ENCODE measurements at places on chromosomes 1 and 21.

DNA sequence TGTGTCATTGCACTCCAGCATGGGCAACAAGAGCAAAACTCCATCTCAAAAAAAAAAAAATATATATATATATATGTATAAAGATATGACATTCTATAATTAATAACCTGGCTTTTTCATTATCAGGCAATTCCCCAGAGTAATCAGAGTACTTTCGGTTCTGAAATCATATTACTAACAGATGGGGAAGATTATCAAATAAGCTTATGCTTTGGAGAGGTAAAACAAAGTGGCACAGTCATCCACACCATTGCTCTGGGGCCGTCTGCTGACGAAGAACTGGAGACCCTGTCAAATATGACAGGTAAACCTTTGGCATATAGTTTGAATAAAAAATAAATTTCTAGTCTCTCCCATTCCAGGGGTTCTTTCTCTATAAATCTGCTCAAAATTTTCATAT is 58.5 kb upstream of the SH3GLB1 start:
- no peak for DNase-seq

DNA sequence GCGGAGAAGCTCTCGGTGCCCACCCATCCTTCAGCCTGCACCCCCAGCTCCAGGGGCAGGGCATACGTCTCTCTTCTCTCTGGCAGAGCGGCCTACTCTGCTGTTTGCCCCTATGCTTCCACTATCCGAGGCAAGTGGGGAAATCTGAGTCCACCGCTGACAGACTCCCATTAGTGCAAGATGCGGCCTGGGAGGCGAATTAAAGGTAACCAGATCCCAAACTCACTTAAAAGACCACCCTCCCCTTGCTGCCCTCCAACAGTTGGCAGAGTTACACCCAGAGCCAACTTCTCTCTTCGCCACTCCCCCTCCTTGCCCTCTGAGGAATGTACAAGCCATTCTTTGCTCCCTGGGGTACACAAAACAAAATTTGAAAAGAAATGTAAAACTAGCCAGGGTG is 6.4 kb downstream of the FOXD3 start:
- DNase-seq, result no peak

DNA sequence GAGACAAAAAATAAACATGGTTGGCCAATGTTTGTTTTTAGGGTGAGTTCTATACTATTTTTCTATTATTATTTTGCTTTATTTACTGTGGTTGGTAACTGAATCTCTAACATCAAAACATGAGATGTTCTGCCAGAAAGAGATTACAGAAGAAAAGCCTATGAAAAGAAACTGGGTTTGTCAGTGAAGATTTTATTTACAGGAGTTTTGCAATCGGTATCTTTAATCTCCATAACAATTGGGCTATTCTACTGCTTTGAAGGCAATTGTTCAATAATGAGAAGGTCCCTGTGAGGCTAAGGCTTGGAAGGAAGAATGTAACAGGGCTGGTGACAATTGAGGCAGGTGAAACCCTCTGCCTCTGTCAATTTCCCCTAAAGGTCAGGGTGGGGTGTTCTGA is 155.5 kb downstream of the CLIC6 start:
- no peak for DNase-seq

DNA sequence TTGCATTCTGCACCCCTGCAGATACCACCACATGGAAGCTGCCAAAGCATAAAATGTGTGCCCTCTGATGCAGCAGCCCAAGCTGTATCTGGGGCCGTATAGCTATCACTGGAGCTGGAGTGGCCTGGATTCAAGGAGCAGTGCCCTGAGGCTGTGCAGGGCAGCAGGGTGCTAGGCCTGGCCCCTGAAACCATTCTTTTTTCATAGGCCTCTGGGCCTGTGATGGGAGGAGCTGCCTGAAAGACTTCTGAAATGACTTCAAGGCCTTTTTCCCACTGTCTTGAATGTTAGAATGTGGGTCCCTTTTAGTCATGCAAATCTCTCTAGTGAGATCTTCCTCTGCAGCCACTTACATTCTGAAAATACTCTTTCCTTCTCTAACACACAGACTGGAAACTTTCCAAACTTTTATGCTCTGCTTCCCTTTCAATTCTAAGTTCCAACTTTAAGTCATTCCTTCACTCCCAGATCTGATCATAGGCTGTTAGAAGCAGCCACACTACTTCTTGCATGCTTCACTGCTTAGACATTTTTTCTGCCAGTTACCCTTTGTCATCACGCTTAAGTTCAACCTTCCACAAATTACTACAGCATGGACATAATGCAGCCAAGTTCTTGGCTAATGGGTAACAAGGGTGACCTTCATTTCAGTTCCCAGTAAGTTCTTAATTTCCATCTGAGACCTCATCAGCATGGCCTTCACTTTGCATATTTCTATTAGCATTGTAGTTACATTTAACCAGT is 42.4 kb downstream of the DRAM2 start:
- DNase-seq, result no peak

DNA sequence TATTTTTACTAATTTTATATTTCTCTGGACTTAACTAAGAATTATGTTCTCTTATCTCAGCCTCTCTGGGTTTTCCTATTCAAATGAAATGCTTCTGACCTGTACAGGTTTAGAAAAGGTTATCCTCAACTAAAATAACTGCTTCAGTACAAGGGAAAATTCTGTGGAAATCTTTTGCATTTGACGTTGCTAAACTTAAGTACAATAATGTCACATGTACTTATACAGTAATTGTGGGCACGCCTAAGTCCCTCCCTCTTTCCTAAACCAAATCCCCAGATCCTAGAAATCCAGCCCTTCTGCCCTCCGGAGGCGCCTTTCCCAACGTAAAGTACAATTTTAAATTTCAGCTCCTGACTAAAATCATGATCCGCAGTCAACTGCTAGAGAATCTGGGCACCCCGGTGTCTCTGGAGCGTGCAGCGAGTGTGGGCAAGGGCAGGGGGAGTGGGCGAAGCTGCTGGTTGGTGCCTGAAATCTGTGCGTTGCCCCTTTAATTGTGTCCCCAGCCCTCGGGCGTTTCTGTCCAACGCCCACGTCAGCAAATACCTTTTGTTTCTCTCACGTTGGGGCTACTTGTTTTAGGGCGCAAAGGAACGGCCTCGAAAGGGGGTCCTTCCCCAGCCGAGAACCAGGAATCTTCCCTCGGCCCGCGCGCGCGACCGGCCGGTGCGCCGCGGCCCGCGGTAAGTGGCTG is at the start of gene ZBTB8A:
Gene ZBTB8A, plus strand, starts transcription at position 541 of the 697 bp plus-strand sequence. CDS start 53,505 bp downstream, outside the sequence.
- DNase-seq, result peak; percentile 70

DNA sequence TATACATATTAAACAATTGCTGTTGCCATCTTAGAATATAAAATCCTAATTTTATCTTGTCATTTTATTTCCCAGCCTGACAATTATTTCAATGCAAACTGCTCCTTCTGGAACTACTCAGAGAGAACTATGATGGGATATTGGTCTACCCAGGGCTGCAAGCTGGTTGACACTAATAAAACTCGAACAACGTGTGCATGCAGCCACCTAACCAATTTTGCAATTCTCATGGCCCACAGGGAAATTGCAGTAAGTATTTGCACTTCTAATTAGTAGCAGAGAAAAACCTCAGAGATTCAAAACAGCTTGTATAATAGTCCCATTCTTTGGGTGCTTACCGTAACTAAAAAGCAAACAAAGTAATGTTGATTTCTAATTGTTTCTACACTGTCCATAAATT is 167.2 kb downstream of the ADGRL2 start:
- no peak for DNase-seq

DNA sequence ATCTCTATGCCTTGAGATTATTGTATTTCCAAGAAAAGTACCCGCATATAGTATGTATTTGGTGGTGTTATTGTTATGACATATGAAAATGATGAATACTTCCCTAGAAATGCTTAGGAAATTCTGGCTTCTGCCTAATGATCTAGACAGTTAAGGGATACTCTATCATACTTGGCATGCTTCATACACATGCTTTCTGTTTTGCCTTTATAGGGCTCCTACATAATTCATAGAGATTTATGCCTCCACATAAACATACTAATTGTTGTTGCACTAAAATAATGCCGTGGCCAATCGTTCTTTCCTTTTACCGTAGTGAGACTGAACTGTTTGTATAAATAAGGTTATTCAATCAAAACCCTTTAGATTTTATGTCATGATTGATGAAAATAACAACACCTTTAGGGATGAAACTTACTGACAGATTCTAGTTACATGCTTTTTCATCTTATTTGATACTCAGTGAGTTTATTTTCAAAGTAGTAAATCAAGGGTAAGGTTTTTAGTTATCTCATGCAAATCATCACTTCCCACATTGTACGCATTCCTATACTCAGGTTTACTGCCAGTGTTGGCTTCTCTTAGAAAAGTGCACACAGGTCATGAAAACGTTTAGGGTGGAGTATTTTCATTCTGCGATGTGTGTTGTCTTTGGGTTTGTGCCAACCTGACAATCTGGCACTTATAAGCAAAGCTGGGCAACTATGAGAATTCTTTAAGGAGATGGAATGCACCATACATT is 40.5 kb upstream of the SCYL3 start:
- DNase-seq, result no peak

DNA sequence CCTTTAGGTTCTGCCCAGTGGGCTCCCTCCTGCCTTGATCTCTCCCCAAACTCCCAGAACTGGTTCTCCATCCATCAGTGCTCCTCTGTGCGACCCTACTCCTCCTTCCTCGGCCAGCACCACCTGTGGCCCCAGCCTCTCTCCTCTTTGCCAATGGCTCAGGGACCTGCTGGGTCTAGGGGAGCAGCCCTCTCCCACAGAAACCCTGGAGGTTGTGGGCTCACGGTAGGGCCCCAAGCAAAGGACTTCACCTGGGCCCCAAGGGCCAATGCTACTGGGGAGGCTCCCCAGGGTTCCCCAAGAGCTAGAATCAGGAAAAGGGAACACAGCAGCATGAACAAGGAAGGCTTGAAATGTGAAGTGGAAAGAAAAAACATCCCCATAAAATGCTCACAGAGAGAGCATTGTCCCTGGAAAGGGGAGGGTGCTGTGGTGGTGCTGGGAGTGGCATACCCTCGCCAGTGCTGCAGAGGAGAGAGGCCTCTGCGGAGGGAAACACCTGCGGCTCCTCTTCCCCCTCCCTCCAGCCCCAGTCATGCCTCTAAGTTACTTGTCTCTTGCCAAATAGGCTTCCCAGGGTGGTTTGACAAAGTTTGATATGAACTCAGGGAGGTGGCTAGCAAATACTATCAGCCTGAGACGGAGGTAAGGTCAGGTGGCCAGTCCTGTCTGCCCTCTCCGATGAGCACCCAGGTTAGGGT is 2.5 kb downstream of the TMEM63A start:
- DNase-seq, result peak; percentile 68

DNA sequence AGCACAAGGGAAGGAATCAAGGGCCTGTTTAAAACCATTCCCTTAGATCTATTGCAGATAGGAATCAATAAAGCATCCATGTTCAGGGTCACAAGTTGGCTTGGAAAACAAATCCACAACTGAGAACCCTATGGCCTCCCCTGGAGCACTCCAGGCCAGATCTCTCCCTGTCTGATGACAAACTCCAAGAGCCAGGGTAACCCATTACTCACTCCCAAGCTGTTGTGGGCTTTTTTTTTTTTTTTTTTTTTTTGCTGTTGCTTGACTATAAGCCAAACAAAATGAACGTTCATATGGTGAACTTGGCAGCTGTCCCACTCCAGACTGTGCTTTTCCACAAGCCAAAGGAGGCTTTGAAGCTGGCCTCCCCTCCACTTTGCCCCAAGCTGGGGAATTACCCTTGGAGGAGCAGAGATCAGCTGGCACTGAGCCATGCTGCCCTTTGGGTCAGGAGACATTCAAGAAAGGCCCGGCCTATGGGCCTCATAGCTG is 35.7 kb upstream of the VAV3 start:
- peak; percentile 61 for DNase-seq

- no peak for DNase-seq
Observed at GRCh38 chr1:156026588-156026987, 5.8 kb upstream of the SSR2 start.

DNA sequence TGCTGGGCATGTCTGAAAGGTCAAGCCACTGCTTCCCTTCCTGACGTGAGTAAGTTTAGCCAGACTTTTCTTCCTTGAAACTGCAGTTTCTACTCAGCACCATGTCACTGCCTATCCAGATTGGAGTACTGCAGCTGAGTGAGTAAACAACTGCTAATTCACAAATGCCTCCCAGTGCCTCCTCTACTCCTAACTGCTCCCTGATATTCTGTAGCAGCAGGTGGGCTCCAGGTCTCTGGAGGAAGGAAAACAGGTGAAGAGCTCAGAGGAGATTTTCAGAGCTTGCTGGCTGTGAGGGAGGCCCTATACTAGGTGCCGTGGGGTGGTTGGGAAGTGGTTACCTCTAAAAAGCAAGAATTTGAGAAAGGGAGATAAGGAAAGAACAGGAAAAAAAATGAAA is 96.5 kb downstream of the KIF14 start:
- no peak for DNase-seq

DNA sequence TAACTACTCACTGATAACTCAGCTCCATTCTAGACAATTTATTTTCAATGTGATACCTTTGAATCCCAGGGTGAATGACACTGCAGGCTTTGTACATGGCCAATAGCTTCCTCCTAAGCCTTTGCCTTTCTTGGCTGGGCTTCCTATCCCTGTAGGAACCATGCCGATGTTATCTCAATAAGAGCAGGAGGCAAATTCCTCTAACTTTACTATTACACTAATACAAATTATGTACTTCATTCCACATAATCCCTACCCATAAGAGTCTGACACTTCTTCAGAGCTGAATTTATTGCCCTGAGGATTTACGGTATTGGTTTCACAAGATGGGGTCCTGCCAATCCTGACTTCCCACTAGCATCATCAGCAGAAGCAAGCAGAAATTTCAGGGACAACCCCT is 14.0 kb downstream of the TGFBR3 start:
- no peak for DNase-seq

- DNase-seq, result no peak
Observed at GRCh38 chr1:69747207-69747606, 179.5 kb downstream of the LRRC7 start.

DNA sequence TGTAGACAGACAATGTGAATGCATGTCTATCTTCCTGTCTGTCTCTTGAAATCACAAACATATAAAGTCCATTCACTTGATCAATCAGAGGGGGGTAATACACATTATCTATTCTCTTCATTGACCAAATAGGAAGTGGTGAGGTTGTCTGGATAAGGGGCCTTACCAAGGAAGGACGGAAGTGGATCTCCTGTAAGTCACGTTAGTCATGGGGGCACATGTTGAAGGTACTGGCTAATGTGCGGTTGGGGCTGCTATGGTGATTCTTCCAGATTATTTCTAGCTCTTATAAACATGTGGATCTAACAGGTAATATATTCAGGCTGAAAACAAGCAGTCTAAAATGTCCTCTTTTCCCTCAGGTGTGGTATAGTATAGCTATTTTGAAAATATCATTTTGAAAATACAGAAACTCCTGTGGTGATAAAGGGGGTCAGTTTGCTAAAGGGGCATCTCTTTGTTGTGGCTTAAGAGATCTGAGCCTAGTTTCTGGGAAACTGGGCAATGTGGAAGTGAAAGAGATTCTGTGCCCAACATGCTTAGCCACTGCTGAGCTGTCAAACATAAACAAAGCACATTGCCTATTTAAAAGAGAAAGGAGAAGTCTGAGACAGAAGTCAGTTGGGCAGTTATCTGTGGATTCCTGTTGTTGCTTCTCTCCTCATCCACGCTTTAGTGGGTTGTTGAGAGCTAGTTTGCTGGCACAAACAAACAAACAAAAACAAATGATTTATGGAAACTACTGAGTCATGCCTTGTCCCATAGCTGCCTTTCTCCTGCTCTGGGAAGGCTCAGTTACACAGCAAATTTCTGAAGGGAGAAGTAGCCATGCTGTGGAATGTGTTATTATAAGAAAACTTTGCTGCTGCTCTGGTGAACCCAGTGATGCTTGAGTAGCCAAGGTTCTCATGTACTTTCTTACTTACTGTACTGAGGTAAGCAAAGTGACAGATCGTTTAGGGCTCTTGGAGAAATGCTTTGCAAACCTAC is 166.9 kb downstream of the HLX start:
- DNase-seq, result no peak
